ENCODE measurements at places on chromosomes 6 and 20.
A peak's percentile ranks its signal among the peaks of the same experiment; 100 is the strongest.

- no peak for DNase-seq
These were observed 70.5 kb downstream of the ADGRG6 start for GRCh38 chr6:142372348-142372747.

GRCh38 chr6:4018924-4019236 lies 60.1 kb downstream of the FAM217A start:
- DNase-seq, result no peak

DNA sequence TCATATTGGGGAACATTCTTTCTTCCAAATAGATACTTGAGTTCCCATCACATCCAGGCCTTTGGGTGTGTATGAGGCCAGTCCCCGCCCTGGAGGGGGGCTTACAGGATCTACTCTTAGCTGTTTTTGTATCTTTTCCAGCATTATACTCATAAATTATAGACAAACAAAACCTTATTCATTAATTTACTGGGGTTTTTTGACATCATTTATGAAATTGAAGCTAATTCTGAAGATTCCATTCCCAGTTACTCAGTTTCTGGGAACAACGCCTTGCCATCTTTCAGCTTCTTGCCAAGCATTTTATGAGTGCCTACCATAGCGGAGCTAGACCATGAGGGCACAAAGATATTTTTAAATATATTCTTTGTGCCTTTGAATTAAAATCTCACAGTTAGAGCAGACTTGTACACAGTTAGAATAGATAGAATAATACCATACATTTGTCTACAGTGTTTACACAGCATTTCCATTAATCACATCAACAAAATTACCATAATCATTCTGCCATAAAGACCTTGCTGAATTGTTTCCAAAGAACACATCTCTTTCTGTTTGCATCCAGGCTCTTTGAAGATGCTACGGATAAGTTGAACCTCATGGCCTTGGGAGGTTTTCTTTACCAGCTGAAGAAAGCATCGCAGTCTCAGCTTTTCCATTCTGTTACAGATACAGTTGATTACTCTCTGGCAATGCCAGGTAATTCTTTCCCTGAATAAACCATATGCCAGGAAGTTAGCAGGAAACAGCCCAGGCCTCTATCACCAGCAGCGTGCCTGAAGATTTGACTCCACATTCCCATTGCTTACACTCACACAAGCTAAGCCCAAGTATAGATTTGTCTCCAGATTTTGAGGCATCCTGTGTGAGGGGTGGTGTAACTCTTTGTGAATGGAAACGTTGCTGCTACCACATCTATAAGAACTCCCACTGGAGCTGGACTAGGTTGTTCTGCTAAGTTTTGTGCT lies 75.4 kb upstream of the PBOV1 start:
- no peak for DNase-seq

DNA sequence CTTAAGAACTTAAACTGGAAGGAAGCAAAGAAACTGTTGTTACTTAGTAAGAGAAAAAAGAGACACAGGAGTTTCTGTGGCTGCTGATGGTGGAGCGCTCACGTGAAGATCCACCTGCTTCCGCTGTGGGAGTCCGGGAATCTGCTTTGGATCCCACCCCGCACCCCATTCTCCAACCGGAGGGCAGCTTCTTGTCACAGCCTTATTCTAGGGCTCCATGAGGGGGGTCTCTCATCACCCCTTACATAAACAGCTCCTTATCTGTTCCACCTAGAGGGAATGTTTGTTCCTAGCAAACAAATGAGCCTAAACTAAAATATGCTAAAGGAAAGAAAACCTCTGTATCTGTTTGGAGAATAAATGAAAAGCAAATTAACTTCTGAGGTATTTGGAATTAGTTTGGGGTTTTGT lies 280.5 kb downstream of the QKI start:
- no peak for DNase-seq

- DNase-seq, result peak; percentile 41
These were observed 105.8 kb upstream of the TRAF3IP2 start for GRCh38 chr6:111711476-111711875.

- peak; percentile 43 for DNase-seq
These were observed 58.0 kb downstream of the BLOC1S5 start for GRCh38 chr6:8006208-8006607.

DNA sequence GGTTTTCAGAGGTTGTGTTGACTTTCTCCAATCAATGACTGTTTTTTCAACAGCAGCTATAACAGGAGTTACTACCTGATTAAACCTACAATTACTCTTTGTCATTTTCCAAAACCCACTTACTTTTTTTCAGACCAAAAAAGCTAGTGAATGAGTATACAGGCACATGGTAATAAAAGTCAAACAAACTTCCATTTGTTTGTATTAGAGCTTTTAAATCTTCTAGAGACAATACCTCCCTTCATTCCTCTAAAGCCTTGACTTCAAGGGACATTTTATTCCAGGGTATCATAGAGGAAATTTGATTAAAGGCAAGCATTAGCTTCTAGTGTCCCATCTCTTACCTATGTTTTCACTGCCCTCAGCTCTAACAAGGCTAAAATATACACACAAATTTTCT lies 52.7 kb downstream of the IL22RA2 start:
- no peak for DNase-seq

GRCh38 chr20:2122936-2123335 lies 21.3 kb downstream of the STK35 start:
- no peak for DNase-seq

GRCh38 chr20:4187147-4187546 lies 171.8 kb upstream of the RNF24 start:
- DNase-seq, result no peak

Data from NCI-H2081 (cell line).